Substantia nigra (tissue), 51 donors: ENCODE measurements at places on chromosomes 16 and 17.

DNA sequence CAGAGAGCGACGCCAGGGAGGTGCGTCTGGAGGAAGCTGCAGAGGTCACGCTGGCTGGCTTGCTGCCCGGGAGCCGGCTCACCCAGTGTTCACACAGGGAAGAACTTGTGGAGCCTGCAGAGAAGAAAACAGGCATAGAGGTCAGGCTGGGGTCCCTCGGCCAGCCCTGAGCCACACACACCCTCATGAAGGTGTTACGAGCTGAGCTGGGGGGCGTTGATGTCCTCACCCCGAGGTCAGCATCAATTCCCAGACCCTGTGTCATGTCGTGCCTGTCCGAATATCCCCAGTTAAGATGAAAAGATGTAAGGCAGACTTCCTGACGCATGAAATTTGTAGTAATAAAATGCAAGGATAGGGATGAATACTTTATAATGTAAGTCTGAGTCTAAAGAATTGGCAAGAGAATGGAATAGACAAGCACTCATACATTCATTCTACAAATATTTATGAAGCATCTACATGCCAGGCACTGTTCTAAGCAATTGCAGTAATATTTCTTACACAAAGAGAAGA lies 77.1 kb downstream of the USP31 start:
- peak; percentile 31 for DNase-seq

DNA sequence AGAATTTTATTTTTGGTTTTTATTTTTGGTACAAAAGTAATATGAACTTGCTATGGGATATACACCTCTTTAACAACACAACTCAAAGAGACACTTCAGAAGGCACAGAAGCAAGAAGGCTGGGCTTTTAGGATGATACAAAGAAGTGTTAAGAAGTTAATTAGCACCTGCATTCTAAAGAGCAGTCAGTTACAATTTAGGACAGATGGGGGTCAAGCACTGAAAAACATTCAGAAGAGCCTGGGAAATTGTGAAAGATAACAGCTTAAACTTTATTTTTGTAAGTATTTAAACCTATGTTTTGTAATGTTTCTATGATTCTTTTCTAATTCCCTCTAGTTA lies 163.5 kb downstream of the CDH8 start:
- no peak for DNase-seq

GRCh38 chr16:49755716-49756505 lies 100.0 kb downstream of the ZNF423 start:
- DNase-seq = no peak

- no peak for DNase-seq
Observed at GRCh38 chr17:48169926-48170325, 62.4 kb downstream of the SNX11 start.

- DNase-seq = no peak
Observed at GRCh38 chr17:60468371-60468770, 46.1 kb downstream of the CHCT1 start.

DNA sequence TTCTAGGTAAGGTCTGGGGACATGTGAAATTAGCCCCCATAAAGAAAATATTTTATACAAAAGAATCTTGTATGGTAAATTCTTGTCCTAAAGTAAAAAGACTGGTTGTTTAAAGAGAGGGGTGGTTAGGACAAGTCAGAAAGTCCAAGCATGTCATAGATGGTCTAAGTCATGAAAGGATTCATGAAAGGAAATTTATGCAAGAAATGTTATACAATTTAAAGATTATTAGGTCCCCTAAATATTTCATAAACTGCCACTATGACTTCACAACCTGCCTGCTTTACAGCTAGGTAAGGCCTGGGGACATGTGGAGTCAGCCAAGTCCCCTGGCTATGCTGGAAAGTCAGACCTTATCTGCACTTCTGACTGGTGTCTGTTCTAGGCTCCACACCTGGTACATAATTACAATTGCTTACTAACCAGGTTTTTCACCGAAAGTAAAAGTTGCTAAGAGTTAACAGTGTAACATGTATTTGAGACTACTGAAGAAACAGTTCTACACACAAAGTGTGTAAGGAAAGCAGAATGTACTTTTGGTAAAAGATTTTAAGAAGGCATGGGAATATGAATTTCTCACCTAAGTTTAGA lies 17.0 kb downstream of the N4BP1 start:
- no peak for DNase-seq

GRCh38 chr16:49575346-49576172 lies 202.0 kb downstream of the C16orf78 start:
- DNase-seq = peak; percentile 14

DNA sequence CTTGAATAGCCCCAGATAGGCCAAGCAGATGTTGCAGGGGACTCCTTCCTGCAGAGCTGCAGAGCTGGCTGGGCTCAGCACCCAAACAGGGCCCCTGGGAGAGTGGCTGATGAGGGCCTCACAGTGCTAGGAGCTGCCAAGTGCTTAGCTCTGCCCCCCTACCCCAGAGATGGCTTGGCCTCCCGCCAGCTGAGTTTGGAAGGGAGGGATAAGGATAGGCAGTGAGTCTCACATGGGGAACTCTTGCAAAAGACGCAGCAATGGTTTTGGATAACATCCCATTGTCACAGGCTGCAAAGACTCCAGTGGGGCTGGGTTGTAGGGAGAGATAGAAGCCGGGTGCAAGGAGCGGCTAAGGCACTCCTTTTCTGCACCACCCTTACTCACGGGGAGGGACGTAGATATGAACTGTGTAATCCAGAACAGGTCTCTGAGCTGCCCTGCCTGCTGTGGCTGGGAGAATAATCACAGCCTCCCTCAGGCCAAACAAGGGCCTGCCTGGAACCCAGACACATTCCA lies 52.9 kb upstream of the MAF start:
- DNase-seq = no peak

GRCh38 chr16:81758376-81758775 lies 20.7 kb upstream of the PLCG2 start:
- no peak for DNase-seq

DNA sequence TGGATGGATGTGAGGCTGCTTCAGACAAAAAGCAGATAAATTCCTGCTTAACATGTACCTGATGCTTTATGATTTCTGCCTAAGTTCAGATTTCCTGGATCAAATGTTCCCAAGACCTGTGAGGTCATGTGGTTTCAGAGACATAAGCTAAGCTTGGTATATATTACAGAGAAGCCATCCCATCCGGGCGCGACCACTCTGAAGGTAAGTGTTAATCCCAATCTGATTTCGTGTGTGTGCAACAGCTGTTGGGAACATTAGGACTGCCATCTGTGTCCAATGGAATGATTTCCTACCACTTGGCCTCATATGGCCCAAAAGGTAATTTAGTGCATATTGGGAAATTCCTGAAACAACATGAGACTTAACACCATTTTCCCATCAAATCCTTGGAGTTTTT lies 199.1 kb downstream of the HS3ST3B1 start:
- DNase-seq = no peak

GRCh38 chr17:30203471-30203981 lies 32.0 kb downstream of the SLC6A4 start:
- DNase-seq = no peak
